ENCODE measurements at places on chromosomes 1 and 21. TPM values are rescaled to one million over a fixed set of nuclear protein-coding genes. Genes with fewer than 3 reads are reported as not detected.

Gene SDCCAG8
- total RNA-seq, result 52.7 TPM

Gene IGSF9
- total RNA-seq, result 20.9 TPM

Gene HES3
- total RNA-seq, result not detected

Gene CRYAA
- total RNA-seq, result not detected

Gene SLX9
- 25.9 TPM for total RNA-seq

Gene BTG3
- total RNA-seq, result 59.5 TPM

Gene ITGB2
- total RNA-seq, result 0.68 TPM

Gene FMO5
- total RNA-seq, result 0.21 TPM

Gene PRELP
- not detected for total RNA-seq

Gene CHIT1
- total RNA-seq, result under 0.01 TPM

Gene RPRD2
- total RNA-seq, result 12.9 TPM

Gene ACBD3
- 80.2 TPM for total RNA-seq

Gene VHLL
- not detected for total RNA-seq

Gene OR2L13
- total RNA-seq, result not detected

Gene PDE4B
- total RNA-seq, result under 0.01 TPM

Gene KRTAP21-2
- not detected for total RNA-seq
